CD4-positive, alpha-beta T cell (primary cell): ENCODE measurements at places on chromosomes 6 and 20.

DNA sequence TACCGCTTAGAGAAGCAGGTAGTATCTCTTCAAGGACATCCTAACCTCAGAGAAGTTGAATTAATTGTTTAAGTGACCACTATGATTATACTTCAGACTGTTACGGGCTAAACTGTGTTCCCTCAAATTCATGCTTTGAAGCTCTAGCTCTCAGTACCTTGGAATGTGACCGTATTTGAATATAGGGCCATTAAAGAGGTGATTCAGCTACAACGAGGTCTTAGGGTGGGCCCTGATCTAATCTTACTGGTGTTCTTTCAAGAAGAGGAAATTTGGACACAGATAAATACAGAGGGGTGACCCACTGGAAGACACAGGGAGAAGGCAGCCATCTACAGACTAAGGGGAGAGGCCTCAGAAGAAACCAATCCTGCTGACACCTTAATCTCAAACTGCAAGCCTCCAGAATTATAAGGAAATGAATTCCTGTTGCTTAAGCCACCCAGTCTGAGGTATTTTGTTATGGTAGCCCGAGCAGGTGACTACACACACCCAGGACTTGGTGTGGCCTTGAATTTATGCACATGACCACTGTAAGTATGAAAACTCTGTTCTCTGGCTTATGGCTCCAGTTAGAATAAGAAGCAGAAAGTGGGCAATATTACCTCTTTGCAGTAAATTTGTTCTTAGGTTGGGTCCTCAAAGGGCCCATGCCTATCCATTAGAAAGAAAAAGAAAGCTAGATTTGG is 249.1 kb downstream of the DHX35 start:
- no peak for DNase-seq

DNA sequence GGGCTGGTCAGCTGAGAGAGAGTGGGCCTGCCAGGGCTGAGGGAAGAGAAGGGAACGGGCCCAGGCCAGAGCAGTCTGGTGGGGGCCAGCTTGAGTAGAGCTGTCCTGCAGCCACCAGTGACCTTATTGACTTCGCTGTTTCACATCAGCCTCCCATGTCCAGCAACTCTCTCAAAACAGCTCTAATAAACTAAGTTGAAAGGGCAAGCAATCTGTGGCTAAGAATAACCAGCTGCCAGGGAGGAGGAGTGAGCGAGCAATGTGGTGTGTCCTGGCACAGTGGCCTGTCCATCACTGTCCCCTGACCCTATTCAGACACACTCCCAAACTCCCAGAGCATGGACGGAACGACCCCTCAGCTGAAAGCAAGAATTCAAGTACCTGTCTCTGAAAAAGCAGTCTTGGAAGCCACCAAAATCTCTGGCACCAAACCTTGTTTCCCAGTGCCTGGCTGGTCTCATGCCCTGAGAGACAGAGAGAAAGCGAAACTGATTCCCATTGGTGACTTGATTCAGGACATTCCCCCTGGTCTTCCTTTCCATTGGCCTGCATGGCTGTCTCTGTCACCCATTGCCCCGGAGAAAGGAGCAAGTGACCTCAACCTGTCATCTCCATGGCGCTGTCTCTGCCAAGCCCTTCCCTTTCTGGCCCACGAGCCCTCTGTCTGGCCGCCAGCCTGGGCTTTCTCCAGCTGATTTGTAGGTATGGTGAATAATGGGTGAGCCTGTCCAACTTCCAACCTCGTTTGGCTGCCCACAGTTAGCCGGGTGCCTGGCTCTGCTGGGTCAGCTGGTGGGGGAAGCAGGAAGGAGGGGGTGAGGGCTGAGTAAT is at the start of gene DDO:
Gene DDO (minus strand): TSS at position 490 of the 831 bp plus-strand sequence. CDS start 2,113 bp downstream, outside the sequence.
- DNase-seq = no peak

DNA sequence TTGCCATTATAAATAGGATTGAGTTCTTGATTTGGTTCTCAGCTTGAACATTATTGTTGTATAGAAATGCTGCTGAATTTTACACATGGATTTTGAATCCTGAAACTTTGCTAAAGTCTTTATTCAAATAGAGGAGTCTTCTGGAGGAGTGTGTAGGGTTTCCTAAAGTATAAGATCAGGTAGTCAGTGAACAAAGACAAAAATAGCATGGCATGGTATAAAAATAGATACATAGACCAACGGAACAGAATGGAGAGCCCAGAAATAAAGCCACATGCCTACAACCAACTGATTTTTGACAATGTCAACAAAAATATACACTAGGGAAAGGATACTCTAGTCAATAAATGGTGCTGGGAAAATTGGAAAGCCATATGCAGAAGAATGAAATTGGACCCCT is 740.1 kb downstream of the QKI start:
- no peak for DNase-seq

DNA sequence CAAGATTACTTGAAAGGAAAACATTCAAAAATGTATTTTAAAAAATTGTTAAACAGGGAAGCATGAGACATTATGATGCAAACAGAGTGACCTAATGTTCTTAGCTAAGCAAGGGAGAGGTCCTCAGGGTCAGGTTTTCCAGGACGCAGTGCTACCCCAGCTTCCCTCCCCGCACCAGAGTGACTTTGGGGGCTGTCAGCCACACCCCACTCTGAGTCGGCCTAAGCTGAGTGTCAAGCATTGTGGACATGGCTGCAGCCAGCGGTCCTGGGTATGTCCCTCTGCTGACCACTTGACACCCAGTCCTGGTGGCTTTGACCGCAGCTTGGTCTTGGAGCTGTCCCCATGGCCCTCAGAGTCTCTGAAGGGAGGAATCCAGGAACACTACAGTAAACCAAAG is 54.9 kb upstream of the CD93 start:
- DNase-seq = no peak

- DNase-seq = no peak
These were observed 105.8 kb upstream of the SUPT3H start for GRCh38 chr6:45483501-45483900.

GRCh38 chr20:49161428-49162152 is 26.5 kb downstream of the STAU1 start:
- no peak for DNase-seq

GRCh38 chr6:21227486-21227885 is 366.1 kb upstream of the SOX4 start:
- DNase-seq = no peak

DNA sequence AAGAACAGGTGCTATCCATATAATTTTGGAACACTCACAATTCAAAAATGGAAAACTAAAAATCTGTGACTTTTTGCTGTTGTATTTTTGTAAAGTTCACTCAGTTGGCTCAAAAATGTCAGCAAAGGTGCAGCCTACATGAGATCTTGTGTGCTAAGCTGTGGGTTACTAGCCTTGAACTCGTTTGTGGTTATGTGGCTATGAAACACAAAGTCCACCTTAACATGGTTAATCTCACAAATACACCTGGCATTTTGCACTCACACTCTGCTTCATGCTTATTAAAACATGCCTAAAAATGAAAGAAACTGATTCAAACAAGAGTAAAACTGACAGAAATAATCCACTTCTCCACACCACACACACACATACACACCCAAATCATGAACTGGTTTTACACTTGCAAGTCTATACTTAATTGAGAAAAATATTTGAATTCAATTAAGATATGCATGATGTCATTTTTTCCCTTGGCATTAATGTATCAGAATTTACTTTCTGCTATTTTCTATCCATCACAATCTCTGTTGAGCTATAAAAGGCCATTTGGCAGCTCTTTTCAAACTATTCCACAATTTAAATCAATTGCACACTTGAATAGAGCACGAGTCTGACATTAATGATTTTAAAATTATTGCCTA is 22.9 kb upstream of the TMEM30A start:
- DNase-seq = no peak

- no peak for DNase-seq
These were observed 37.8 kb downstream of the BEND6 start for GRCh38 chr6:56992703-56993102.

- no peak for DNase-seq
These were observed 279.7 kb downstream of the UST start for GRCh38 chr6:149026530-149026942.
